ENCODE measurements at places on chromosomes 2 and 18.

- no peak for DNase-seq
These were observed 13.7 kb upstream of the SKOR2 start for GRCh38 chr18:47265197-47265596.

DNA sequence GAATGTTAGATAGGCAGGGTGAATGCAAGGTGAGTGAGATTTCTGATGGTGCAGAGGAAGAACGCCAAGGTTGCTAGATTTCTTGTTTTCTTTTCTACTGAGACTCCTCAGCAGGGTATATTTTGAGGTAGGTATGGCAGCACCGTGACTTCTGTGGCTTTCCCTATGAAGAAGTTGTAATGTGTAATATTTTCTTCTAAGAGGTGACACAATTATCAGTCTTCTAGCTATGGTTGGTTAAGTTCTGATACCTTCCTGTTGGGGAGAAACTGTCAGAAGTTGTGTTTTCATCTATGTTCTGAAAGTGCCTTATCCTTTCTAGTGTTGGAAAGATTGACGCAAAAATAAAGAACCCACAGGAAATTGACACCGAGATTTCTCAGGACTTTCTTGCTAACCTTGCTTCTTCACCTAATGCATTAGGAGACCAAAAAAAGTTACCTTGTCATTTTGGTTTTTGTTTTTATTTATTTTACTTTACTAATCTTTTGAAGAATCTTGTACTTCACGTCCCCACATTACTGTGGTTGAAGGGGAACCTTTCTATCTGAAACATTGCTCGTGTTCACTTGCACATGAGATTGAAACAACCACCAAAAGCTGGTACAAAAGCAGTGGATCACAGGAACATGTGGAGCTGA lies 11.9 kb downstream of the IL18R1 start:
- DNase-seq, result peak; percentile 60

DNA sequence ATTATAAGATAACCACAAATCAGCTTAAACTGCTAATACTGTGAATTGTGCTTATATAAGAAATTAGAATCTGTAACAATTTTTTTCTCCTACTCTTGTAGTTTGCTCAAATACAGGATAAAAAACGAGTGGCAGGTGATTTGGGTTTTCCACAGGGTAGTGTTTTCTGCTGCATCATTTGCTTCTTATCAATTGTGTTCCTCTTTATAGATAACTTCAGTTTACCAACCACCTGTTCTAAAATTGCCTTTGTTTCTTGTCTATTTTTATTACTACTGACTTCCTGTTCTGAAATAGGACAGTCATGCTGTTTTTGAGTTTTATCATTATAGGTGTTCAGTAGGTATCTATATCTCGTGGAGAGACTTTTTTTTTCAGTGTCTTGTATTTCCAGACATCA lies 56.9 kb downstream of the MFSD6 start:
- DNase-seq, result no peak

GRCh38 chr2:176642074-176642473 lies 372.8 kb downstream of the MTX2 start:
- no peak for DNase-seq

DNA sequence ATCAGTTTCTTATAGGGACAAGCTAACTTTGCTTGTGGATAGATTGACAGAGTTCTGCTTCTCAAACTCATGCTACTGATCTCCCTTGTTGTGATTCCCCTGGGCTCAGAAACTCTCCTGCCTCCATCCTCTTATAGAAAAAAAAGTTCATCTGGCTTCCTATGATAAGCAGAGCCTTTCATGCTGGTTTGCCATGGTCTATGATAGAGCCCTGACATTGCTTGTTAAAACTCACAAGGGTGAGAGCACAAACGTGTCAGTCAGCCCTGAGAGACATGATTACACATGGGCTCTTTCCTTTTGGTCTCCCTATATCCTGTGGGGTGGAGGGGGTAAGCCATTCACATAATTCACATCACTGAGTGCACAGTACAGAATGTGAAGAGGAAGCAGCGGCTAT lies 121.8 kb downstream of the TDRD15 start:
- no peak for DNase-seq

DNA sequence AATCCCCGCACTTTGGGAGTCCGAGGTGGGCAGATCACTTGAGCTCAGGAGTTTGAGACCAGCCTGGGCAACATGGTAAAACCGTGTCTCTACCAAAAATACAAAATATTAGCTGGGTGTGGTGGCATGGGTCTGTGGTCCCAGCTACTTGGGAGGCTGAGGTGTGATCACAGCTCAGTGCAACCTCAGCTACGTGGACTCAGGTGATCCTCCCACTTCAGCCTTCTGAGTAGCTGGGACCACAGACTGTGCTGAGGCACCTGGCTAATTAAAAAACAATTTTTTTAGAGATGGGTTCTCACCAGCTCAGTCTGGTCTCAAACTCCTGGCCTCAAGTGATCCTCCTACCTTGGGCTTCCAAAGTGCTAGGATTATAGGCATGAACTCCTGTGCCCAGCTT lies 23.4 kb downstream of the ANKRD12 start:
- DNase-seq, result no peak

- DNase-seq, result no peak
These were observed 145.1 kb downstream of the AGPS start for GRCh38 chr2:177537636-177538035.

GRCh38 chr18:58501066-58501896 lies 127.6 kb downstream of the ALPK2 start:
- DNase-seq, result no peak

GRCh38 chr2:17083902-17084301 lies 418.3 kb upstream of the CYRIA start:
- no peak for DNase-seq

GRCh38 chr18:73980289-73980979 lies 167.2 kb downstream of the FBXO15 start:
- DNase-seq, result no peak

GRCh38 chr2:168135121-168135520 lies 112.3 kb downstream of the STK39 start:
- no peak for DNase-seq
